ENCODE measurements at places on chromosomes 1 and 21.

GRCh38 chr1:10415211-10415930 lies 14.9 kb upstream of the CENPS start:
- peak; percentile 38 for DNase-seq

DNA sequence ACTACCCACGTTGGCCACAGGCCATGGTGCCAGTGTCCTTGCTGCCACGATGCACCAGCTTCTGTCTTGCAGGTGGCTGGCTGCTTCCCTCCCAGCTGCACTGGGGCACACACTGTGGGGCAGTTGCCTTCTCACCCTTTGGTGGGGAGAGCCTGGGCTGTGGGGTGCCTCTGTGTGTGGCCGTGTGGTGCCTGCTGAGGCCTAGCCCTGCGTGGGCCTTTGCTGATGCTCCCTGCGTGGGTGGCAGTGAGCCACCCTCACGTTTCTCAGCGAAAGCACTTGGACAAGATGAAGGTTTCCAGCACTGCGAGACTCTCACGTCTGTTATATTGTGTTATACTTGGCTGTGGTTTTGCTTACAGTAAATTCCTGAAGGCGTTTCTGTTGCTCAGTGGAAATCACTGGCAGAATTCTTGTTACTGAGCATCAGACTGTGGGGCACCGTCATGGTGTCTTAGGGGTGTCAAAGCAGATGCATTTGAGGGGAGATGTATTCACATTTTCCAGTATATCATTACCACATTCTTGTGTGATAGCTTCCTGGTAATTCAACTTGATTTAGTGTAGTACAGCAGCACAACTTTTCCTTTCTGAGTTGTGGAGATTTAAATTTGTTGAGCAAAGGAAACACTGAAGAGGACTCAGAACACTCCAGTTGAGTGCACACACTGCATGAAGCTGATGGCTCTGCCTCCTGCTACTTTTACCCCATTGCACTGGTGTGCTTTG lies 124.7 kb downstream of the PCBP3 start:
- DNase-seq: no peak

GRCh38 chr1:154657556-154657955 lies 49.6 kb upstream of the ADAR start:
- no peak for DNase-seq

DNA sequence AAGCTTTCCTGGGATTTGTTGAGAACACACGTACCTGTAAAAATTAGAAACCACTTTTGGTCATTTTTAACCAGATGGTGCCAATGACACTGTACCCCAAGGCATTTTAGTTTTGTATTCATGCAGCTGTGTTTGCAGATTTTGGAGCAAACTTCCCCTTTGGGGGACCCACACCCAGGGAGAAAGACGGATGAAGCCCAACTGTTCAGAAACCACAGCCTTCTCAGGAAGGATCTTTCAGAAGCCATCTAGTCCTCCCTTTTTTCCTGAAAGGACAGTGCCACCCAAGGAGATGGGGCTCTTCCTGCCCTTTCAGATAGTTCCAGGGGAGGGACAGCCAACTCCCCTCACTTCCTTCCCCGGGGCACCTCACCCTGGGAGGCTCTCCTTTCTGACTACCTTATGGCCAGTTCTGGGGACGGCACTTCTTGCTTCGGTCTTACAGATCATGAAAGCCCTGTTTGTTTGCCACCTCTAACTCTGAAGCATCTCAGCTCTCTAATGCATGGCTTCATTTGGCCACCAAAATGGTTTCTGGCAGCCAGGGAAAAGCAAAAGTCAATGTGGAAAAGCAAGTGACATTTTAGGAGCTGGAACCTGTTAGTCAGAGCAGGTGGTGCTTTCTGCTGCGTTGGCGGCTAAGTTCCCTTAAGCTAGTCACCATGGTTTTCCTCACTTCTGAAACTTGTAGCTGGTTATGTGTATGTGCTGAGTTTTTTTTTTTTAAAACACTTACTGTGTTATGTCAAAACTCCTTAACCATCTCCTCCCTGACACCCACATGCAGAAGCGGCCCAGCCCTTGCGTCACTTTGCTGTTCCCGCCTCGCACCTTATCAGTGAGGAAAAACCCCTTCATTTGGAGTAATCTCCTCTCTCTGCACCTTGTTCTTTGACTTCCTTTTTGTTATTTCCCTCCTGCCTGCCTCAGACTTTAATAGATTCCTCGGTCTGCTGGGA lies 10.1 kb downstream of the TMCC2 start:
- DNase-seq: no peak
